NCI-H526 treated with DMSO at 0.1 percent for 48 hours (cell line): ENCODE measurements at places on chromosomes 13 and 19.

- DNase-seq, result no peak
Observed at GRCh38 chr13:111315347-111315995, 5.0 kb upstream of the TEX29 start.

DNA sequence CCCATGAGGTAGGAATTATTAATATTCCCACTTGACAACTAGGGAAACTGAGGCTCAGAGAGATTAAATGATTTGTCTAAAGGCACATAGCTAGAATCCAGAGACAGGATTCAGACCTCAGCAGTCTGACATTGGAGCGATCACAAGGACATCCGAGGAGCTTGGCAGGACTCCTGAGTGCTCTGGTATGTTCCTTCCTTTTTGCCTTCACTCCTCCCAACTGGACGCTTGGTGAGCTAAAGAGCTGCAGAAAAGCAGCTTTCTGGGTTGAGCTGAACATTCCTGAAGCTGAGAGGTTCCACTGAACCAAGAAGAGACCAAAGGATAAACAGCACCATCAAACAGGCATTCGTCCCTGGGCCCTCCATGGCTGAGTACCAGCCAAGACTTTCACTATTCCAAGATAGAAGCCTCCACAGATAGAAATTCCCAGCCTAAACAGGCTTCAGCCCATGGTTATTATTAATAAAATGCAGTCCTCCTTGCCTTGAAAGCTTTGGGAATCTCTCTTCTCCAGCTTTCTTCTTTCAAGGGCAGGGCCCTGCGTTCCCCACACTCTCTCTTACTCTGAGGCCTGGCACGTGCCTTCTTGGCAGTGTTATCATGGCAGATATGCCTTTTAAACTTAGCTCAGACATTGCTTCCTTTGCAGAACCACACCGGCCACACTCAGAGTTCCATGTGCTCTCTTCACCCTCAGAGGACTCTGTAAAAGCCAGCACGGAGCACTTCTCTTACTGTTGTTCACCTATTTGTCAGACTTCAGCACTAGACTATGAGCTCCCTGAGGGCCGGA lies 97.1 kb downstream of the CYSLTR2 start:
- DNase-seq, result no peak

- DNase-seq, result no peak
Observed at GRCh38 chr13:102355251-102355650, 46.6 kb downstream of the FGF14 start.

DNA sequence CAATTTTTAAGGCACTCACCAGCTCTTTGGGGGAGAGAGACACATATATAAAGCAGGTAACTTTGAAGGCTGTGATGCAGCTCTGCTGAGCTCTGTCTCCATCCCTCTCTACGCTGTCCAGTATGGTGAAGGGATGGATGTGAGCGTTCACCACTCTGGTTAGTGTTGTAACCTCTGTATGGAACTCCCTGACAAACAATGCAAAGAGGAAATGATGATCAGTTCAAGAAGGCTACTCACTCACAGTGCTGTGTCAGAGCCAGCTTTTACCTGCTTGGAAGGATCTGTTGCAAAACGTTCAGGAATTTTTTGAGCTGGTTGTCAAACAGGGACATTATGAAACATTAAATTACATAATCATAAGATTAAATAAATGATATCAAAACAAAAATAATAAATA lies 90.8 kb upstream of the SLC10A2 start:
- DNase-seq, result no peak

DNA sequence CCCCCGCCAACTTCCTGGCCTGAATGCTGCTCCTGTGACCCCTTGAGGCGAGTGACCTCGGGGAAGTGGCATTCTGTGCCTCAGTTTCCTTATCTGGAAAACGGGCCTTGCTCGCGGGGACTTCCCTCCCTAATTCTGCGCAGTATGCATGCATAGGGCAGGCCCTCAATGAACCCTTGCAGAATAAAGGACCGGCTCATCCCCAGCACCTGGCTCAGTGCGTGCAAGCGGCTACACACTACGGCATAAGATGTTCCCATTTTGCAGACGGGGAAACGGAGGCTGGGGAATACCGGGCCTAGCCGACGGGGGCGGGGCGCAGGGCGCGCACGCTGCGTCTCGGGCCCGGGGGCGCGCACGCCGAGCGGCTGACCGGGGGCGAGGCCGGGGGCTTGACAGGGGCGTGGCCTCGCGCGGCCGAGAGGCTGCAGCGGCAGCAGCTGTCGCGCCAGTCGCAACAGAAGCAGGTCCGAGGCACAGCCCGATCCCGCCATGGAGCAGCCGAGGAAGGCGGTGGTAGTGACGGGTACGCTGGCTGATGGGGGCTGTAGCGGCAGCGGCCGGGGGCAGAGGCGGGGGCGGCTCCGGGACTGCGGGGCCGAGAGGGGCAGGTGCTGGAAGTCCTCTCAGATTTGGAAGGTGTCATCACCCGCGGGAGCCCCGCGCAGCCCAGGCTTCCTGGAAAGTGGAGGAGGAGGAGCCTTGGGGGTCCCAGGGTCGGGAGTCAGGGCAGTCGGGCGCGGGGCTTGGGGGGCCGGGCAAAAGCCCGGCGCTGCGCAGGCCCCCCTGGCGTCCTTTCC lies at the start of gene PGPEP1:
Gene PGPEP1 (plus strand): TSS at position 409 of the 800 bp plus-strand sequence. CDS start 84 bp downstream, at position 493.
- no peak for DNase-seq

DNA sequence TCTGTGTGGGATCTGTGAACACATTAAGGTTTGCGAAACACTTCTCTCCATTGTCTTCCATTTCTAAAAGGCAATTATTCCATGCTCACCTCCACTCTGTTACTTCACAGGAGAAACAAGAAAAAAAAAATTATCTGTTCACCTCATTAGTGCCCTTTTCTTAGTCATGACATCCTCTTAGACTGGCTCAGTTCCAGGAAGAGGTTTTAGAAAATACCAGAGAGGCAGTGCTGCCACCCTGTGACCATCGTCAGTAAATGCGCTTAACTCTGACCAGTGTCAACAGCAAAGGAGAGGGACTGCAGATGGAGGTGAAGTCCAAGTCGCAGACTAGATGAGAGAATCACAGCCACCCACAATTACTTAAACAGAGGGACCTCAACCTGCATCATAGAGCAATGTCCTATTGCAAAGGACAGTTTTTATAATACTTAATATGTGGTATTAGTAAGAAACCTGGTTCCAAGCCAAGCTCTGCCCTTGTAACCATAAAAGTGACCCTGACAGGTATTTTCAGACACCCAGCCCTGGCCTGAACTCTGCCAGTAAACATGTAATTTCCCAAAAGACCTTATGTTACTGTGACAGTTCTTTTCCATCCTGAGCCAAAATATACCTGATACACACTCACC lies 19.4 kb downstream of the CEACAM21 start:
- peak; percentile 23 for DNase-seq

GRCh38 chr13:110367620-110368019 lies 60.5 kb downstream of the COL4A2 start:
- no peak for DNase-seq

GRCh38 chr19:662207-662961 lies 630 bp downstream of the RNF126 start:
- no peak for DNase-seq

DNA sequence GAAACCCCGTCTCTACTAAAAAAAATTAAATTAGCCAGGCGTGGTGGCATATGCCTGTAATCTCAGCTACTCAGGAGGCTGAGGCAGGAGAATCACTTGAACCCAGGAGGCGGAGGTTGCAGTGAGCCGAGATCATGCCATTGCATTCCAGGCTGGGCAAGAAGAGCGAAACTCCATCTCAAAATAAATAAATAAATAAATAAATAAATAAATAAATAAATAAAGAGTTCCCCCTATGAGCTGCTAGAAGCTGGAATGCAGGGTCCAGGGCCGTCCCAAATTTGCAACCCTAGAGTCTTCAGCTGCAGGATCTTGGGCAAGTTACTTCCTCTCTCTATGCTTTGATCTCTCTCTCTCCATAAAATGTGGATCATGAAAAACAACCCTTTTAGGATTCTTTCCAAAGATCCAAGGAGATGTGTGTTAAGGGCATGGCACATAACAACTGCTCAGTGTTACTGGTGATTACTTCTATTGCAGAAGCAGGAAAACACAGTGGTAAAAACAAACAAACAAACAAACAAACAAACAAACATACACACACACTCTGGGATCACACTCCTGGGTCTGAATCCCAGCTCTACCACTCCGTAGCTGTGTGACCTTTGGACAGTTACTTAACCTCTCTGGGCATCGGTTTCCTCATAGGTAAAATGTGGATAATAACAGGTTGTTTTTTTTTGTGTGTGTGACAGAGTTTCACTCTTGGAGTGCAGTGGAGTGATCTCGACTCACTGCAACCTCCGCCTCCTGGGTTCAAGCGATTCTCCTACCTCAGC lies 78.8 kb downstream of the CACNA1A start:
- no peak for DNase-seq

- peak; percentile 45 for DNase-seq
Observed at GRCh38 chr13:22757530-22758120, 423.2 kb upstream of the SGCG start.

- no peak for DNase-seq
Observed at GRCh38 chr19:56595548-56595899, 422 bp downstream of the ZNF71 start.

- DNase-seq, result no peak
Observed at GRCh38 chr13:77653301-77653700, 44.2 kb upstream of the SLAIN1 start.

GRCh38 chr13:28426381-28426780 lies 68.5 kb downstream of the FLT1 start:
- no peak for DNase-seq

- peak; percentile 6 for DNase-seq
Observed at GRCh38 chr13:46896341-46897137, at the start of gene HTR2A. Gene HTR2A, minus strand, starts transcription at chr13:46897053. Its CDS starts 1,147 bp downstream, at chr13:46895906.

DNA sequence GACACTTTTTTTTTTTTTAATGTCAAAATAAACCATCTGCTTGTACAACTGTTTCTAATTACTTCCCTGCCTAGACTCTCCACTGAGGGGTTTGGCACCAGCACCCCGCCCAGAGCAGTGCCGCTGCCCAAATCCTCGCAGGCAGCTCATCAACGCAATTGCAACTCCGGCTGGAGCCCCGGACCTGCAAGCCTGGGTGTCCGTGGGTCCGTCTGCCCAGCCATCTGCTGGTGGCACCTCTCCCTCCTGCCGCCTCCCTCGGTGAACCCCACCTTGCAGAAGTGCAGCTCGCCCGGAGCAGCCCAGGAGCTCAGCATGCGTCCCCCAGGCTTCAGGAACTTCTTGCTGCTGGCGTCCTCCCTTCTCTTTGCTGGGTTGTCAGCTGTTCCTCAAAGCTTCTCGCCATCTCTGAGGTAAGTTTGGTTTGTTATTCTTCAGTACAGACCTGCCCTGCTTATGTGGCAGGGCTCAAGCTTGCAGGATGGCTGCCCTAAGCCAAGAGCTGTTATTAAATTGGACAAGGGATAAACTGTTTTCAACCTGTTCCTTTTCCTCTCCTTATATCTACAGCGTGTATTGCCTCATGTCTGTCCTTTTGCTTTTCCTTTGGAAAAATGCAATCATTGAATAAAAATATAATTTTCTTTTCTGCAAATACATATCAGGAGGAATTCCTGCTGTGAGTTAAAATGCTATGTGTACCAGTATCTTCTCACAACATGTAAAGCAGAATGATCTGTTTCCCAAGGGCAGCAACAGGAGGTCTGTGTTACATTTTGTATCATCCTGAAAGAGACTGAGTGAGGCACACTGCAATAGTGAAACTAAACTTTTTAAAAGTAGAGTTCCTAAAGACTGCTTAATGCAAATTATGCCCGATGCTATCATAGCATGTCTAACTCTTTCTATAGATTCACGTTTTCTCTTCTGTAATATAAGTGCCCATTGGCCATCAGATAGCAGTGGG lies at the start of gene ITGBL1:
Gene ITGBL1 (plus strand): TSS at position 157 of the 967 bp plus-strand sequence. CDS start 159 bp downstream, at position 316.
- no peak for DNase-seq
